ENCODE measurements at places on chromosomes 12 and 14. TPM values are rescaled to one million over a fixed set of nuclear protein-coding genes. Genes with fewer than 3 reads are reported as not detected.
A peak's percentile ranks its signal among the peaks of the same experiment; 100 is the strongest.

- no peaks in the 10 kb centered on the region for H3K4me1 ChIP-seq
- DNase-seq: no peak
- no peaks in the 10 kb centered on the region for H3K27me3 ChIP-seq
- H3K27ac ChIP-seq: no peak overlapping the region
- no peak overlapping the region for H3K4me3 ChIP-seq
Measured at GRCh38 chr14:106044515-106044914, 518.1 kb downstream of the TMEM121 start.

Gene NEMP1
- total RNA-seq: 19.7 TPM

DNA sequence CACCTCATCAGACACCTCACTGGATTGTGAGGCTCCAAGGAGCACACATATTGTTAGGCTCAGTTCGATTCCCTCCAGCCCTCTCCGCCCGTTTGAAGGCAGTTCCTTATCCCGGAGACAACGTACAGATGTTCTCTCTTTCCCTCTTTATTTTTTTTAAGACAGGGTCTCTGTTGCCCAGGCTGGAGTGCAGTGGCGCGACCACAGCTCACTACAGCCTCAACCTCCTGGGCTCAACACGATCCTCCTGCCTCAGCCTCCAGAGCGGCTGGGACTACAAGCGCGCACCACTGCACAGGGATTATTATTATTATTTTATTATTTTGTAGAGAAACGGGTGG is 718 bp upstream of the TROAP start:
- peak overlapping the region; percentile 95 for H3K4me3 ChIP-seq
- peaks cover 19% of the 10 kb centered on the region for H3K4me1 ChIP-seq
- H3K36me3 ChIP-seq: peaks cover under 1% of the 10 kb centered on the region
- peaks cover 8% of the 10 kb centered on the region for H3K27me3 ChIP-seq
- DNase-seq: no peak

DNA sequence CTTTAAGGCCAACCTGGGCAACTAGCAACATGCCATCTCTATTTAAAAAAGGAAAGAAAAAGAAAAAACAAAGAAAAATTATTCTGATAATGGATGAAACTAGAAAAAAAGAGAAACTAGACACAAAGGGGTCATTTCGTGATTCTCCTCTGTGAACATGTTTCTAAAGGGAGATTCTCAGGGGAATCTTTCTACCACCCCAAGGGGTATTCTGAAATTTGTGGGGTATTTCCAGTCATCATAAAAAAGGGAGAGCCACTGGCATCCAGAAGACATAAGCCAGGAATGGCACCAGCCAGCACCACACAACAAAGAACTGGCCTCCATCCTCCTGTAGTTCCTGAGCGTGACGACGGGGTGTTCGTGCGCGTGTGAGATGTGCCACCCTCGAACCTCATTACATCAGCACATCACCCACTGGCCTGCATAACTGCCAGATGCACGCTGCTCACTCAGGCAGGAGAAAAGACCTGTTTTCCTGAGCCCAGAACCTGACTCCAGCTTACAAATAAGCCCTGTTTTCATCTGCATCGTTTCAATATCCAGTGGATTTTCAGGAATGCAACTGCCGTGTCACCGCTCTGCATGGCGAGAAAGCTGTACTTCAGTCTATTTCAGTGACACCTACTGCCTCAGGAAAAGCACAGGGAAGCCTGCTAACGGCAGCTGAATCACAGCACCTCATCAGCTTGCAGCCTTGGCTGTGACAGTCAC is 23.9 kb downstream of the STX2 start:
- no peak for DNase-seq
- peaks cover 9% of the 10 kb centered on the region for H3K36me3 ChIP-seq
- H3K4me3 ChIP-seq: no peak overlapping the region

Gene TAS2R20
- total RNA-seq: 3.8 TPM

DNA sequence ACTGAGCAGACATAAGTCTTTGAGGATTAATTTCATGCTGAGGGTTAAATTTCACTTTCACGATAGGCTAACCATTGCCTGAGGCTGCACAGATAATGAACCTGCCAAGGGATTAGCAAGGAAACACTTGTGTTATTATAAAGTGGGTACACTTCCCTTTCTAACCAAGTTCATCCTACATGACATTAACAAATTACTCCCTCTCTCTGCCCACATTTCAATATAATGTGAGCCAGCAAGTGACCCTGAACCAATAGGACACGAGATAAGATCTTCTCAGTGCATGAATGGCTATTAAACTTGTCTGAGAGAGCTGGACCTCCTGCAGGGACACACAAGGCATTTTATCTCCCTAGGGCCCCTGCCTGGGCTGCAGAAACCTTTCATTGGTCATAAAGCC is 173.5 kb downstream of the PAX9 start:
- no peak overlapping the region for H3K4me3 ChIP-seq
- H3K36me3 ChIP-seq: no peaks in the 10 kb centered on the region
- H3K27me3 ChIP-seq: peaks cover 48% of the 10 kb centered on the region
- DNase-seq: no peak

Gene ISM2
- 0.24 TPM for total RNA-seq

Gene CLEC1A
- total RNA-seq: 0.32 TPM

DNA sequence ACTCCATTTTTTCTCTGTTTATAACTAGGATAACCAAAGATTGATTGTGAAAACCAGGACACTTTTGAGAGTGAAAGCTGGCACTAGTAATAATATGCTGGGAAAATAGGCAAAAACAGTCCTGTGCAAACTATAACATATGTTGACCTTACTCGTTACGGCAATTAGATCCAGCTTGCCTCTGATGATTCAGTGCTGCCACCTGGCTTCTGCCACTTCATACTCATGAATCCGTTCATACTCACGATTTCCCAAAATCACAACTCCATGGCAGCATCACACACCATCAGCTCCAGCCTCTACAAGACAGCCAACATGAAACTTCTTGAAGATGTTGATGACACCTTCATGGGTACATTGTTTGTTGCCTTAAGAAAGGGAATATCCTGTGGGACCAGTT is 49.1 kb upstream of the CAND1 start:
- H3K36me3 ChIP-seq: no peaks in the 10 kb centered on the region
- no peak for DNase-seq
- peaks cover 7% of the 10 kb centered on the region for H3K4me1 ChIP-seq
- H3K4me3 ChIP-seq: no peak overlapping the region
- peaks cover 25% of the 10 kb centered on the region for H3K27me3 ChIP-seq
- H3K27ac ChIP-seq: no peak overlapping the region

DNA sequence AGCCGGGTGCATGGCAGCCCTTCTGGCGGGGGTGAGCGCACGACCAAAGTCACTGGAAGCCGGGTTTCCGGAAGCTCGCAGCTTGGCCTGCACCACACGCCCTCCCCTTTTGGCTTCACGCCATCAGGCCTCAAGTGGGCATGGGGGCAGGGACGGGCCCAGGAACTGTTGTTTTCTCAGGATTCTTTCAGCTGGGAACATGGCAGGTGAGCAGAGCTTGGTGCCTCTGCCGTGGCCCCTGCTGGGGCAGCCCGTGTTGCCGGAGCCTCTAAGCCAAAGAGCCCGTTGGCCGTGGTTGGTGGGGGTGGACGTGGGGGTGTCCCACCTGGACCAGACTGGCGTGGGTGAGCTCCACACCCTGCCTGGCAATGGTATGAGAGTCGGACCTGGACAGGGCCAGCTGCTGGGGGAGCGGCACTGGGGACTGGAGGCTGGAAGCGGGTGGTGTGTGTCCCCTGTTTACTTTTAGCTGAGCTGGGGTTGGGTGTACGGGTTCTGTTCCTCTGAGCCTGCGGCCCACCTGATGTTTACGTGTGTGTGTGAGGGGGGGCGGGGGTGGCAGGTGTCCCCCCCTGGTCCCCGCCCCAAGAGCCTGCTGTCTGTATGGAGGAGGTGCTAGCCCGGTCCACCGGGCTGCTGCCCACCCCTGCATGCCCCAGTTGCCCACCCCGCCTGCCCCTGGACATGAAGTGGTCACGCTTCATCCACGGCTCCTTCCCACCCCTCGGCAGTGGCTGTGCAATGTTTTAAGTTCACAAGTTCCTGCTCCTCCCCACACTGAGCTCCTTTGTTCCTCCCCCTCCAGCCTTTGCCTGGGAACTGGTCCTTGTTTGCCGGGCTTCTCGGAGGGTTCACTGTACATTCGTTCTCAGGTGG is 28.7 kb upstream of the PLD4 start:
- H3K4me1 ChIP-seq: no peaks in the 10 kb centered on the region
- no peak overlapping the region for H3K4me3 ChIP-seq
- DNase-seq: peak; percentile 39

DNA sequence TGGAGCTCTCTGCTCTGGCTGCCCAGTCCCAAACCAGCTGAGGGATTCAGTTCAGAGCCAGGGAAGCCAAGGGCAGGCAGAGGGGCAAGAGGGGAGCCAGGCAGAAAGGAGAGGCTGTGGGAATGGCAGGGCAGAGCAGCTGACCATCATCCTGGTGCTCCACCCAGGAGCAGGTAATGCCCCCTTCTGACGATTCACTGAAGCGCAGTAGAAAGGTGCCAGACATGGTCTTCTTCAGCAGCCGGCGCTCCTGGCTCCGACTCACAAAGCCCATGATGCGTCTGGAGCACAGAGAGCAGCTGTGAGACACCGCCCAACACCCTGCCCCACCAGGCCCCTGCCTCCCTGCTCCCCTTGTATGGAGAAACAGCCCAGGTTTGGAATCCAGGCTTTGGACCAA is 8.0 kb downstream of the IL23A start:
- H3K27me3 ChIP-seq: no peaks in the 10 kb centered on the region
- peaks cover 52% of the 10 kb centered on the region for H3K36me3 ChIP-seq
- H3K4me3 ChIP-seq: no peak overlapping the region
- no peaks in the 10 kb centered on the region for H3K4me1 ChIP-seq

- no peak for DNase-seq
- no peaks in the 10 kb centered on the region for H3K36me3 ChIP-seq
- no peak overlapping the region for H3K4me3 ChIP-seq
- peaks cover 3% of the 10 kb centered on the region for H3K27me3 ChIP-seq
- peaks cover 11% of the 10 kb centered on the region for H3K4me1 ChIP-seq
Measured at GRCh38 chr14:65957631-65958205, 528.5 kb upstream of the CCDC196 start.

DNA sequence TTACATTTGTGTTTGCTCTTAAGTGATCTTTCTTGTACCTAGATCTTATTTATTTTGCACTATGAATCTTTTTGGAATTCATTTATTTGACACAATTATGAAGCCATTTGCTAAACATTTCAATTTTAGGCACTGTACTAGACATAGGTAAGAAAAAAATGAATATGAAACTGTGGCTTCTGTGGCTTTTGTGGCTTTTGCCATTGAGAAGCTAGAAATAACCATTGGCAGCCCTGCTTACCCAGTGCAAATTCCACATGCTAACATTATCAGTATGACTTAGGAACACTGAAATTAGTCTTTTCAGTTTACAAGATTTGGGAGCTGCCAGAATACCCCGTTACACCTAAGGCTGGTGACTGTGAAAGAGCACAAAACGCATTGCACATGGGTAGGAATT is 60.1 kb downstream of the FSCB start:
- H3K27me3 ChIP-seq: no peaks in the 10 kb centered on the region
- no peaks in the 10 kb centered on the region for H3K36me3 ChIP-seq
- H3K4me1 ChIP-seq: no peaks in the 10 kb centered on the region
- no peak overlapping the region for H3K4me3 ChIP-seq

DNA sequence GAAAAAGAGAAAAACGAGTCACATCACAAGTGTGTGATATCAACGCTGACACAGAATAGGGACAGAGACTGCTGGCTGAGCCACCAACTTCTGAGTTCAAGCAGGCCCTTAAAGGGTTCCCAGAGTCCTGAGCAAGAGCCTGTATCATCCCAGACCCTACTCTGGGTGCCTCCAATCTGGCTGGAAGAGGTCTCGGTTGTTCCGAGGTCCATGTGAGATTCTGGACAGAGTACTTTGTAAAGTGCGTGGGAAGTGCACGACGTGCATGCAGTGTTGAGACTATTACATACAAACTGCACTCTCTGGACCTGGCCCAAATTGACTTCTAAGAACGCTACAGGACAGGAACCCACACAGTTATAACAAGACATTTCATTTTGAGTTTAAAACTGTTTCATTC is 40.6 kb downstream of the MOK start:
- H3K4me3 ChIP-seq: no peak overlapping the region
- H3K36me3 ChIP-seq: no peaks in the 10 kb centered on the region
- no peaks in the 10 kb centered on the region for H3K27me3 ChIP-seq
- H3K4me1 ChIP-seq: peaks cover 20% of the 10 kb centered on the region

All from mesothelial cell of epicardium (in vitro differentiated cells).